ENCODE measurements at places on chromosomes 2 and 18.

GRCh38 chr18:41060967-41061366, 894.1 kb upstream of the PIK3C3 start:
- no peak for DNase-seq

DNA sequence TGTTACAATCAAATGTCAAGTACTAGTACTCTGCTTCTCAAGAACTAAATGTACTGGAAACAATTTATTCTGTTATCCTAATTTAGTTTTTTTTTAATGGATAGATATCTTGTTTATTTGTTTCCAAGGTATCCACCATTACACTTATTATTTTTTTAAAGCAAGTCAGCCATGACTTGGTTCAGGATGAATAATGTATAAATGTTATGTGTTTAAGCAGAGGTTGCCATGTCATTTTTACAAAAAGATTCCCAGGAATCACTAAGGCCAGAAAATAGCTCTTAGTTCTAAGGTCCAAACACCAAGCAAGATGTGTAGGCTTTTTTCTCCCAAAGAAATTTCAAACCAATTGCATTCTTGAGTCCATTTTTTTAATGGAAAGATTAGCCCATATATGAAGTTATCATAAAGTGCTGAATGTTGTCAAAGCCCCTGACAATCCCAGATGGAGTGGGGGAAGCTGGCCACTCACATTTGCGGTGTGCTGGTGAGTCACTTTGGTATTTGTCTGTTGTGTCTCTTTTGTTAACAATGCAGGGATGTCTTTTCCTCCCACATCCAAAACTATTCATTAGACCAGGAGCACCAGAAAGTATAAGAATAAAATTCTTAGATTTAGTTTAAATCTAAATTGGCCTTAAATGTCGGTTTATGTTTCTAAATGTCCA, 158.9 kb downstream of the COL6A3 start:
- no peak for DNase-seq

GRCh38 chr2:199329466-199329865, 128.3 kb downstream of the SATB2 start:
- no peak for DNase-seq

- no peak for DNase-seq
These were observed 7.6 kb upstream of the METTL21A start for GRCh38 chr2:207632575-207633493.

GRCh38 chr18:23541349-23542093, 38.2 kb downstream of the RMC1 start:
- DNase-seq = no peak

- no peak for DNase-seq
These were observed 56.9 kb downstream of the E2F6 start for GRCh38 chr2:11408959-11409571.

GRCh38 chr2:43178602-43179542, 47.5 kb downstream of the ZFP36L2 start:
- no peak for DNase-seq

GRCh38 chr18:36412778-36413177, 115.3 kb downstream of the FHOD3 start:
- DNase-seq = no peak

GRCh38 chr2:216539791-216540241, 41.2 kb downstream of the RPL37A start:
- DNase-seq = no peak

- no peak for DNase-seq
These were observed 235.9 kb downstream of the ZNF516 start for GRCh38 chr18:76259096-76259495.

GRCh38 chr2:135212757-135213156, 160.7 kb downstream of the RAB3GAP1 start:
- no peak for DNase-seq

- DNase-seq = no peak
These were observed 1.1 kb upstream of the SPAST start for GRCh38 chr2:32061973-32062861.

- DNase-seq = no peak
These were observed 19.5 kb downstream of the G6PC2 start for GRCh38 chr2:168920504-168921157.

DNA sequence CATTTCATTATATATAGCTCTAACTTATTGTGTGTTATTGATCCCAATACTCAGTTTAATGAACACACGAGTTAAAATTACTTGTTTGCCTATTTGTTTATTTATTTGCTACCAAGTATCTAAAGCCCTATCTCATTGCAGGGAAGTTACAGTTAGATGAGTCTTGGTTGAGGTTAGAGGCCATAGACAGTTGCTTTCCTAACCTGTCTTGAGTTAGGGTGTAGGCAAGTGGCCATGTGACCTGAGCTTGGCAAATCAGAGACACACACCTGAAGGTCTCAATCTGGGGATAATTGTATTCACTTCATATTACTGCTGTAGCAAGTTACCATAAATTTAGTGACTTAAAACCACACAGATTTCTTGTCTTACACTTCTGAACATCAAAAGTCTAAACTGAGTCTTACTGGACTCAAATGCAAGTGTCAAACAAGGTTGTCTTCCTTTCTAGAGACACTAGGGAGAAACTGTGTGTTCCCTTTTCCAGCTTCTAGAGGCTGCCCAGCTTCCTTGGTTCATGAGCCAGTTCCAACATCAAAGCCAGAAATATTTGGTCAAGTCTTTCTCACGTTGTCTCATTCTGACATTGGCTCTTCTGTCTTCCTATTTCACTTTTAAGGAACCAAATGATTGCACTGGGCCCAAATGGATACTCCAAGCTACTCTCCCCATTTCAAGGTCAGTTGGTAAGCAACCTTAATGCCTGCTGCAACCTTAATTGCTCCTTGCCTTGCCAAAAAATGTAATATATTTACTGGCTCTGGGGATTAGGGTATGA, 39.7 kb downstream of the COL3A1 start:
- DNase-seq = no peak

- DNase-seq = no peak
These were observed 12.2 kb downstream of the ZFP36L2 start for GRCh38 chr2:43214253-43214652.
